ENCODE measurements at places on chromosomes 2 and 18.

DNA sequence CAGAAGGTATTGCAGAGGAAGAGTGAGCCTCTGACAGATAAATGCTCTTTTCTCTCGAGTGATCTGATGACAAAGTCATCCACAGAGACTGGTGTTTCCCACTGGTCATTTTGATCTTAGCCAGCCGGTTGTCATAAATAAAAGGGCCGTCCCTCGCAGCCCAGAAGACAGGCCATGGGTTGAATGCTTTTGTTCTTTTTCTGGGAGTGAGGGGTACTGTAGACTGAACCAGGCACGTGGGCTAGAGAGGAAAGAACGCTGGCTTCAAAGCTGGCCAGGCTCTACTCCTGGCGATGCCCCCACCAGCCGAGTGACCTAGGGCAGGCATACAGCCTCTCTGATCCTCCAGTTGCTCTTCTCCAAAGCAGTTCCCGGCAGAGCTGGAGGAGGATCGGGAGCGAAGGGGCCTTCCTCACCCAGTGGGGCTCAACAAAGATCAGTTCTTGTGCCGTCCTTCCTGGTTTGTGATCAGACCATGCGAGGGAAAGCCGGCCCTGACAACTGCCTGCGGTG lies 193.5 kb downstream of the INHBB start:
- DNase-seq, result no peak

GRCh38 chr2:37020212-37020886 lies 54.0 kb upstream of the STRN start:
- no peak for DNase-seq

DNA sequence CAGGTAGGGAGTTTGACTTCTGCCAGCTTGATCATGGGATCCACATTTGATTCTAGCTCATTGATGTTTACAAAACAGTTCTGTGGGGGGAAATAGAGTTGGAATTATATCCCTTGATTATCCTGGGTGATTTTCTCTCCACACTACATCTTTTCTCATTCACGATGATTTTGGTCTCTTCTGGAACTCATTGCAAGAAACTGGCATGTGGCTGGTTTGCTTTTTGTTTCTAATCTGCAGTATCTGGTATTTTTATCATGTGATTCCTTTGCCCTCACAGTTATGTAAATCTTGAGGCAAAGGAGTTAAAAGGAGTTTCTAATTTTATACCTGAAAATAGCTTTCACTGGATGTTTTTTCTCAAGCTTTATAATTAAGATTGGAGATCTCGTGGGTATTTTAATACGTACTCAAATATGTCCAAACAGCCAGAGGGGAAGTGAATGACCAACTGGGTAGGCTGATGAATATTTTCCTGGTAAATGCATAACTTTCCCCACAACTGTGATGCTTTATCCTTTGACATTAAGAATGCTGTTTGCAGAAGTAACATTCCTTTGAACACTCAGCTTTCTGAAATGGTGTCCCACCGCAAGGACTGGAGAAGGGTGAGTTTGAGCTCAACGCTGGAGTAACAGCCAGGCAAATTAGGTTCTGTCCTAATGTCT lies 502.9 kb upstream of the ZEB2 start:
- DNase-seq, result no peak

DNA sequence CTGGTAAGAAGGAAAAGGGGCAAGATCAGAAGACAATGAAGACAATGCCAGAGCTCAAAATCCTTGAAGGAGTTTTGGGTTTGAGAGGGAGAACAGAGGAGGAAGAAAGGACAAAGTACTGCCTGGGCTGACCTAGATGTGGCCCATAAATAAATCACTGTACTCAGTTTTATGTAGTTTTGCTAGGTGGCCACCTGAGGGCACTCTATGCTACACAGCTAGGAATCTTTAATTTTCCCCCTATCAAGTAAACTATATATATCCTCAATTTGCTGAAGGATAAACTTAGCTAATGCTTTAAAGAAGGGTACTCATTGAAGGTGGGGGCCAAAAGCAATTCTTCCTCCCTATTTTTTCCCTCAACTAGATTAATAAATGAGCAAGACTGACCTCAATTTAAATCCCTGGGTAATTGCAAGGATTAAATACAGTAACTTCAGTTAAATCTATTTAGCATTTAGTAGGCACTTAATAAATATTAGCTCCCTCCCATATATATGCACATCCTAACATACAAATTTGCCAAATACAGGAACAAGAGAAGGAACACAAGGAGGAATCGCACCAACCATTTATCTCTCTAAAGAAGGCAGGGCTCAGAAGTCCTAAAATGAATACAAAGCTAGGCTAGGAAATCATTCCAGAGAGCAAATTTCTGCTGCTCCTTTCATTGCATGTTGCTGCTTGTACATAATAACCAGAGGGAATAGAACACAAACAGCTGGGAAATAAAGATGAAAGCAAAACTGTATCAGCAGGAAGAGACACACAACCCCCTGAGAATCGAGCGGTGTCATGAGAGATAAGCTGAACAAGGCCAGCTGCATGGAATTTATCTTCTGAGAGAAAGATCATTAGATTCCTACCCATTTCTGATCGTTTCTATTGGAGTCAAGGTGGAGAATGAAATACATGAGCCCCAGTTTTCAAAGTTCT lies 540.1 kb downstream of the NRXN1 start:
- DNase-seq, result no peak

DNA sequence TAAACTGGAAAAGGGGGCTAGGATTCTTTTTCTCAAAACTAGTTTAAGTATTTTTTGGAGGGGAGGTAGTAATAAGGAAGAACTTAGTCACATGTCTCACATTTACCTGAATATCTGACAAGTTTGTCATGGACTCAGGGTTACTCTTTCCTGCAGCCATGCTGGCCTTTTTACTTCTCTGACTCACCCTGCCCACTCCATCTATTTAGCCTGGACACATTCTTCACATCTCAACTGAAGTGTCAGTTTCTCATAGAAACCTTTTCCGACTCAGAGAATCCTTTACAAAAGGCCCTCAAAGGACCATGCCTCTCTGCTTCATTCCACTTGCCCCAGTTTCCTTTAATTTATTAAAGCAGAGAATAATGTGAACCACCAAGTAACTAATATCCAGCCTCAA lies 42.6 kb downstream of the SCN7A start:
- DNase-seq, result no peak

GRCh38 chr2:24919037-24919505 lies 966 bp downstream of the ADCY3 start:
- peak; percentile 18 for DNase-seq

DNA sequence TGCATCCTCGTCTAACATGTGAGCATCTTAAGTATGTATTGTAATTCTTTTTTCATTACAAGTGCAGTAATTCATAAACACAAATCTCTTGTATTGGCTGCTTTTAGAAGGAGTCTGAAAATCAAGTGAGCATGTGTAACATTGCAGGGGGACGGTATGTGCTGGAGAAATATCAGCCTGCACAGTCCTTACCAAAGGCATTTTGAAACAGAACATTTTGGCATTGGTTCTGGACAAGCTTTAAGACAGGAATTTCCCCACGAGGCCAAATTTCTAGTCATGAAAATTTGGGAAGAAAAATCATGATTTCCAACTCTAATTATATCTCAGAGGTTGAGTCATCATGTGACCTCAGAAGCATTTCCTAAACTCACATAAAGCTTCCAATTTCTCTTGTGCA lies 24.7 kb upstream of the NRP2 start:
- DNase-seq, result no peak

Measured in activated CD8-positive, alpha-beta memory T cell treated with anti-CD3 and anti-CD28 coated beads for 1 hour (primary cell).